ENCODE measurements at places on chromosomes 11 and 22. TPM values are rescaled to one million over a fixed set of nuclear protein-coding genes. Genes with fewer than 3 reads are reported as not detected.

Gene IGLL5
- 0.38 TPM for total RNA-seq

GRCh38 chr22:27468712-27469111 lies 332.8 kb downstream of the MN1 start:
- H3K4me3 ChIP-seq: no peak overlapping the region
- no peaks in the 10 kb centered on the region for H3K27me3 ChIP-seq
- H3K4me1 ChIP-seq: no peaks in the 10 kb centered on the region

Gene TP53I11
- 3.7 TPM for total RNA-seq

DNA sequence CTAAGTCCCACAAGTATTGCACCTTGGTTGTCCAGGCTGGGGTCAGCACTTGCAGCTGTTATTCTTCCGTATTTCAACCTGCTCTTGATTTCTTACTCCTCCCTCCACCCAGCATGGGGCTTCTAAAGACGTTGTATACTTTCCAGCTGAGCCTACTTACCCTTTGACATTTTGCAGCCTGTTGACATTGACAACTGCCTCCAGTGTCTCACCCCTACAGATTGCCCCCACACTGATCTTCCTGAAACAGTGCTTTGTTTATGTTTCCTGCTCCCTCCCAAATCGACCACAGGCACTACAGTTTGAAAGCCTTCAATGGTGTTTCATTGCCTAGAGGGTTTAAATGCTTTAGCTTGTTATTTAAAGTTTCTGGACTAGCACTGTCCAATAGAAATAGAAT lies 56.6 kb downstream of the FAM83F start:
- no peak overlapping the region for H3K4me3 ChIP-seq
- H3K4me1 ChIP-seq: peaks cover 46% of the 10 kb centered on the region
- peak; percentile 29 for DNase-seq
- H3K27me3 ChIP-seq: no peaks in the 10 kb centered on the region
- H3K36me3 ChIP-seq: no peaks in the 10 kb centered on the region

DNA sequence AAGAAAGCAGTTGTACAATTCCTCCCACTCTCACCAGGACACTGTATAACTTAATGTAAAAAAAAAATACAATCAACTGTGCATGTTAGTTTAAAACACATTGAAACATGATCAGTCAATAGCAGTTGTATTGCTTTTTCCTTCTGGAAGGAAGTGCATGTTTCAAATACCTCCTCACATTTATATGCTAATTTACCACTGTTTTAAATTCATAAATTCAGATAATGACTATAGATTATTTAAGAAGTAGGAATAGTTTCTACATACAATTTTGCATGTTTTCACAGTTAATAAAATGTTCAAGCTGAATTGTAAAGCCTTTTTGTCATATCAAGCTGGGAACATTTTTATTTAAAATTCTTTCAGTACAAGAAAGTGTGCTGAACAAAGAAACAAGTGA lies 3.3 kb downstream of the GRIA4 start:
- no peaks in the 10 kb centered on the region for H3K4me1 ChIP-seq
- H3K27me3 ChIP-seq: peaks cover 2% of the 10 kb centered on the region
- H3K36me3 ChIP-seq: no peaks in the 10 kb centered on the region
- H3K4me3 ChIP-seq: no peak overlapping the region

Data from natural killer cell (primary cell).